ENCODE measurements at places on chromosomes 3 and 15.
A peak's percentile ranks its signal among the peaks of the same experiment; 100 is the strongest.

DNA sequence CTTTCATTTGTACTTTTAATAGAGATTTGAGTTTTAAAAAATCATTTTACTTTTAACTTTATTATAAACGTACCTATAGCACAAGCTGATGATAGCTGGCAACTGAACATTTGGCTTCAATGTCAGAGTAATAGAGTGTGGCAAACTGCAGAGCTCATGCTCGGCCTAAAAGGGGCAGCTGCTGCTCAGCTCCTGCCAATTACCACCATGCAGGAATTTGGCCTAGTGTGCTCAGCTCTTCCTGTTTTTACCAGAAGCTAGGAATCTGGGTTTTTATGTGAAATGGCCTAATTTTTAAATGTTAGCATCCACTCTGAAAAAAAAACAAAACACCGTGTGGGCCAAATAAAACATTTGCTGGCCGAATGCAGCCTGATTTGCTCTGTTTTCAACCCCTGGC lies 1.8 kb downstream of the IFT122 start:
- no peak for DNase-seq

DNA sequence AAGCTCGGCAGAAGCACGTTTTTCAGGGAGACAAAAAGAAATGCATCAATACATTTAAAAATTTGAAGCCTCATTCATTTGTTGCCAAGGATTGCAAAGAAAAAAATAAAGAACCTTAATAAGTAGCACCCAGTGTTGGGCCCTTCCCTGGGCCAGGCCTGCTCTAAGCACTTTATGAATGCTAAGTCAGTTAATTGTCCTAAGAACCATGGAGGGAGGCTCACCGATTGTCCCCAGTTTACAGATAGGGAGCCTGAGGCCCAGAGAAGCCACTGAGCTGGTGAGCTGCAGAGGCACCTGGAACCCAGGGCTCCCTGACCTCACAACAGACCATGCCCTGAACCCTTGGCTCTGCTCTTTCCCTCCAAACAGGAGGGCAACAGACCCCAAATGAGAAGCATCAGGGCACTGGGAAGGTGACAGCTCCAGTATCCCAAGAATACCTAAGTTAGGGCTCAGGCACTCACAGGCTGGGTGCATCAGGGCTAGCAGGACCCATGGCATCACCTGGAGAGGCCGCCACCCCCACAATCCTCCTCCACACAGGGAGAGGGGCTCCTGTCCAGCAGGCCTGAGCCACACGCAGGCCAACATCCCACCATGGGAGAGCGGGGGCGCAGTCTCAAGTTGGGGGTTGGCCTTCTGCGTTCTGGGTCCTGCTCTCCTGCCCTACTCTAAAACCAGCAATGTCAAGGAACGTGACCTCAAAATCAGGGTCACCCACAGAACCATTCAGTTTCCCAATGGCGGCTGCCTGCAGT lies 3.9 kb downstream of the GRIP2 start:
- DNase-seq, result no peak

DNA sequence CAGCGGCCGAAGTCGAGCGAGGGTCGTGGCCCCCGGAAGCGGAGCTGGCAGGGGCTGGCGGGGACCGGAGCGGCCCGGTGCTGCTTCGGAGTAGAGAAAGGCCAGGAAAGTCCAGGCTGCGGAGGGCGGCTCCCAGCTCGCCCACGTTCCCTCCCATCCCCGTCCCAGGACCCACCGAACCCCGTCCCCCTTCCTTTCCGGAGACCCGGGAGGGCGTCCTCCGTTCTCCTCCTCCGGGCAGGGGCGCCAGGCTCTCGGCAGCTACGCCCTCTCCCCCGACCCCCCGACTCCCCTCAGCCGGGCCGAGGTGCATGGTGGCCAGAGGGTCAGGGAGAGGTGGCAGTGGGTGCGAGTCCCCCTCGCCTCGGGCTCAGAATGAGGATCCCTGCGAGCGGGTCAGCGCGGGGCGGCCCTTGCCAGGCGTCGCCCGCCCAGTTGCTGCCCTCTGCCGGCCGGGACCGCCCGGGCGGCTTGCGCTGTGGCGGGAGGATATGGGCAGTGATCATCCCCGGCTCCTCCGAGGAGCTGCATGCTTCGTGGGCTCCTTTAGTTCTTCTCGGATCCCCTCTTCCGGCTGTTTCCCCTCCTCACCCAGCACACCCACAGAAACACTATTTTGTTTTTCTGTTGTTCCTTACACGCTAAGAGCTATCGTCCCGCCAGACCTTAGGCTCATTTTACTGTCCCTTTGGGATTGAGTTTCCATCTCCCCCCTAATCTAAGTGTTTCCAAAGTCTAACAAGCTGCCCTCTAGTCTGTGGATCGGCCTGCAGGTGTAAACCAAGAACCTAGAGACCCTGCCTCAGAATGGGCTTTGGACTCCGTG lies 744 bp upstream of the ALDH1A2 start:
- DNase-seq, result peak; percentile 16

DNA sequence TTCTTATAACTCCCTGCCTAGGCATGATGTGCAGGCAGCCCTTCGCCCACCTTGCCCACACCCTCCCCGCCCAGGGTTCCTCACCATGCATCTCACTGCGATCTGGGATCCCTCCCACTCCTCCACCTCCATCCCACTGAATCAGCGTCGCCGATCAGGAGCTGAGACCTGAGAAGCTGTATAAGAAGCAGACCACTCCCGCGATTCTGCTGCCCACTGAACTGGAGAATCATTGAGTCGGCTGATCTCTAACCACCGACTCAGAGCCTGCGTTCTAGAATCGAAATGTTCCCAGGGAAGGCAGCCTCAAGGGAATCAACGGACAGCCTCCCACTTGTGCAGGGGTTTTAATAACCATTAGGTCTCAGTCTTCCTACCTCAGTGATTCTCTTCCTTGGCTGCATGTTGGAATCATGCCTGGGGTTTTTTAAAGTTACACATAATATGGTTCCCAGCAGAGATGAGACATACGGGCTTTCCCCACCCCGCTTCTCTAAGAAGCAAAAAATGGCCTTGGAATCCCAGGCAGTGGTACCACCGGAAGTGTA lies 60.2 kb downstream of the TMEM44 start:
- DNase-seq, result no peak

DNA sequence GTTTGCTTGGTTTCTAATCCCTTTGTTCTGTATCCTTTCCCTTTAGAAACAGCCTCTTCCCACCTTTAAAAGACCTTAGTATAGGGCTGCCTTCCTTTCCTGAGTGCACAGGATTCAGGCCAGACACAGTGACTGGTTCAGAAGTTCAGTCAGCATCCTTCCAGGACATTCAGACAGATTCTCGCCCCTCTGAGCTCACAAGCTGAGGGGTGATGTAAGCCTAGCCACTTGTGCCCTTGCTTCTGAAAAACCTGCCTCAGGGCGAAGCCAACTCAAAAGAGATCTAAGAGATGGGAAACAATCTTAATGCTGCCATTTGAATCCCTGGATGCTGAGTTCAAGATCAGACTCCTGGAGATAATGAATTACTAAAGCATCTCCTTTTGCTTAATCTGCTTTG lies 6.7 kb upstream of the NSMCE3 start:
- no peak for DNase-seq

DNA sequence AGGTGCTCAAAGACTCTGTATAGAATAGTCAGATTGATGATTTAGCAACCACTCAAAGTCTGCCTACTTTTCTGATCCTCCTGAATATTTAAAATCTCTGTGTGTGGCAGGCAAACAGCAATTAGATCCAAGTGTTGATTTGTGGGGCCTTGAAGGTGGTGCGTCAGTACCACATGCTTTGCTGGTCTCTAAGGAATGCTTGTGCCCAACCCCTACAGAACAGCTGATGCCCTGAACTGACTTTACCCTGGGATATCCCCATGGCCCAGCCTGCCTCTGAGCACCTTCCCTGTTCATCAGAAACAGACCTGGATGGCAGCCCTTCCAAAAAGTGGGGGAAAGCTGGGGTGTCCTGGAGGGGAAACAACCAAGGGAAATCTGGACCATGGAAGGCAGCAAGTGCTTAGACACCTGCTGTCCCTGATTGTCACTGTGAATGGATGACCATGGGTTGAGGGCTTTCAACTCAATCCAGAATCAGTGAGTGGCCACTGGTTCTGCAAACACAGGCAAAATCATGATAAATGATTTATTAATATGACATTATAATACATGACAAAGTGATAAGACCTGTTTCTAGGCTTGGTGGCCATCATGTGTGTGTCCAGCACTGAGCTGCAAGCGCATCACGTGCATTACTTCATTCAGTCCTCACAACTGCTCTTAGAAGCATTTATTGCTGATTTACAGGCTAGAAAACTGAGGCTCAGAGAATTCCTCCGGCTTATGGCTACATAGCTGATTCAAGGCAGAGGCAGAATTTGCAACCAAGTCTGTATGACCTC lies 76.1 kb upstream of the TPM1 start:
- DNase-seq, result no peak

- DNase-seq, result peak; percentile 53
Observed at GRCh38 chr3:169863458-169863899, 6.3 kb downstream of the LRRC31 start.

DNA sequence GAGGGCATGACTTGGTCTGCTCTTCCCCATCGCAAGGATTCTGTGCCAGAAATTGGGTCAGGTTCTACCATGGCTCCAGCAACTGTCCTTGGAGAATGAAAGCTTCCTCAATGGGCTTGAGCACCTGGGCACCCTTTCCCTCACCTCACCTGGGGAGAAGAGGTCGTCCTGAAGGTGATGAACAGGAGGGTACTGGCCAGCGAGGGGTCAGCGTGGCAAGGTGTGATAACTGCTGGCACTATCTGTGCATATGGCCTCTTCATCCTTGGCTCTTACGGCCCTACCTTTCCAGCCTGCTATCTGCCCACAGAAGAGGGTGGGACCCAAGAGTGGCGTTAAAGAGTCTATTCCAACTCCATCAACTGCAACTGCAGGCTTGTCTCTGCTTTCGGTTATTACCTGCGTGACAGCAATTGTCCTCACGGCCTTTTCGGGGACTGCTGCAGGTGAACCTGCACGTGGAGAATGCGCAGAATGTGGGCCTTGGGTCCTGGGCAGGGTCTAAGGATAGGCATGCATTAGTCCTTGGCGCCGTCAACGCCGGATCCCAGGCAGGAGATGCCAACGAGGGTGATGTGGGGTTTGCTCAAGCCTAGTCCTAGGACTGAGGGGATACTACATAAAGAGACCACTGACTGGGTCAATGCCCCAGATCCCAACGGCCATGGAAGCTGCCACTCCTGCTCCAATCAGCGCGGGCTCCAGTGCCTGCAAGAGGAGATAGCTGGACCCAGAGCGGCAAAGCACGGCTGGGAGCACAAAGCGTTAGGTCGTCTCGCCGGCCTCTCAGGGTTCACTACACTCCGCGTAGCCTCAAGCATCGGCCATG lies 625 bp upstream of the RBM15B start:
- DNase-seq, result no peak

- DNase-seq, result no peak
Observed at GRCh38 chr15:62828364-62828763, 214.2 kb upstream of the TPM1 start.

- no peak for DNase-seq
Observed at GRCh38 chr3:117998071-117998470, 1036.6 kb downstream of the IGSF11 start.

GRCh38 chr15:29472901-29473445 lies 203.4 kb upstream of the NSMCE3 start:
- no peak for DNase-seq

DNA sequence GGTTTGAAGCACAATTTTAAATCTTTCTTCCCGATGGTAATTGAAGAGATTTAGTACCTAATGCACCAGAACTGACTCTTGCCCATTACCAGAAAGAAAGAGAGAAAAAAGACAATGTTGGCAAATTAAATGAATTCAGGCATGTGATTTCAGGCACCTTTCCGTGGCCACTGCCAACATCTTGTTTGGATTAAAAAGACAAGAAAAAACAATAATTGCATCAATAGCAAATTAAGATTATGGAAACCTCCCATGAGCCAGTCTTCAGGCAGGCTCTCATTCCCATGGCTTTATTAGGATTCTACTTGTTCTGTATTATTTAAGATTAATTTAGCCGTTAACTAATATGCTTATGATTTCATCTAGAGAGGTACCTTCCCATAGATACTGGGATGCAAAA lies 193.0 kb downstream of the GREM1 start:
- no peak for DNase-seq

DNA sequence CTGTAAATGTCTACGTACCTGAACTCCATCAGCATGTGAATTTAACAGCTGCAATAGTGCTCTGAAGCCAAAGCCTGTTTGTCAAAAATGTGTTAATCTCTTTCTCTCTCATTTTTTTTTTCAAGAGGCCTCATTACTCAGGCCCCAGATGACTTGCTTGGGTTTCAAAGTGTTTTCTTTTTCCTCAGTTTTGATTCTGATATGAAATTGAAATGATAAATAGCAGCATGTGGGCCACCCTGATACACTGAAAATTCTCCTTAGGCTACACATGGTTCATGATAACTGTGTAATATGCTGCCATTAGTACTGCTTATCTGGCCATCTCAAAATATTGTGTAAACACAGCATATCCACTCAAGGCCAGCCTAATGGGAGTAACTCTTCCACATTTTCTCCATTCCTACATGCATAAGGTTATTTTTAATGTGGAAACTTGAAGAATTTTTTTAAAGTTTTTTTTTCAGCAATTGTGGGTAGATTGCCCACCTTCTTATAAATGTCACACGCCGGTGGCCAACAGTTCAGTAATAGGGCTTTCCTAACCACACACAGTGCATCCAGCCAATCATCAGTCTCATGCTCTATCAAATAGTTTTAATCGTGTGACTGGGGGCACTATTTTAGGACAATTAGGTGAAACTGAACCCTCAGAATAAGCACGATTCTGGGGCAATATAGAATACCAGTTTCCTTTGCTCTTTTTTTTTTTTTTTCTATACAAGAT lies 13.1 kb upstream of the DENND4A start:
- DNase-seq, result no peak

DNA sequence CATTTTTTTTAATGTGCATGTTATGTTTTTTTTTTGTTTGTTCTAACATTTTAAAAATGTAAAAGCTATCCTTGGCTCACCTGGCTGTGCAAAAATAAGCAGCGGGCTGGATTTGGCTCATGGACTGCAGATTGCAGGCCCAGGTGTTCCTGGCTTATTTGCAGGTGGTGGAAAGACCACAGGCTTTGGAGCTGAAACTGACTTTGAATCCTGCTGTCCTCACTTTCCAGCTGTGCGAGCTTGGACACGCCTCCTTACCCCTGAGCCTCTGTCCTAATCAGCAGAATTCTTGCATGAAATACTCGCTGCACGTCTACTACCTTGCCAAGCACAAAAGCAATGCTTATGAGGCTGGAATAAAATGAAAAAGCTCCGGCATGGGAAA lies 188.7 kb upstream of the TPM1 start:
- DNase-seq, result no peak

GRCh38 chr15:92733934-92734521 lies 78.5 kb upstream of the FAM174B start:
- peak; percentile 6 for DNase-seq

GRCh38 chr3:188446014-188446413 lies 292.1 kb downstream of the LPP start:
- DNase-seq, result no peak

DNA sequence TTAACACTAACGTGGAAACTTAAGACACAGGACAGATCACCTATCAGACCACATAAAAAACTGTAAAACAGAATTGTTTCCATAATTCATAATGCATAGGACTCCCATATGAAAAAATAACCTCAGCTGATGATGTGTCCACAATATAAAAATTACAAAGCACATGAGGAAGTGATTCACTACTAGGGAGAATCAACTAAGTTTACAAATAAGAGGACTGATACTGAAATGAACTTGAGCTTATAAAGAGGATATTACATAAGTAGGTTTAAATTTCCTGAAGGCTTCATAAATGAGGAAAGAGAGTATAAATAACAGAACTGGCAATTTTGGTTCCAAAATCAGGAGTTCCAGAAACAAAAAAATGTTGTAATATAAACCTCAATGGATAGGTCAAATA lies 111.9 kb downstream of the SAMMSON start:
- no peak for DNase-seq

Measured in activated gamma-delta T cell treated with Interleukin-2 at 50 U/mL for 16 hours (primary cell).